Endothelial cell of umbilical vein (primary cell): ENCODE measurements at places on chromosomes 2 and 18.

DNA sequence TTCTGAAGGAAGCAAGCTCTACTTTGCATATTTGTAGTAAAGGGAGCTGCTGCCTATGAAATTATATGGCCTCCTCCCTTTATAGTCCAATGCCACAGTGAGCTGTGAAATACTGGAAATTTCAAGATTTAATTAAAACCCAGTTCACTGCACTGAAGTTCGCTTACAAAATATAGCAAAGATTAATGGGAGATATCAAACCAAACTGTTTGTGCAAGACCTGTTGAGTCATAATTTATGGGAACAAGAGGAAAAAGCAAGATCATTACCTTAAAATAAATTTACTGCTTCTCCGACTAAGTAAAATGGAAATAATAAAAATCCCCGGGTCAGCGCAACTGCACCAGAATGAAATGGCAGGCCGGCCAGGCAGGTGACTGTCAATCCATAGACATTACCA, 215.5 kb upstream of the RAB6C start:
- DNase-seq, result no peak

GRCh38 chr18:78787751-78788150, 191.9 kb upstream of the SALL3 start:
- DNase-seq, result no peak

DNA sequence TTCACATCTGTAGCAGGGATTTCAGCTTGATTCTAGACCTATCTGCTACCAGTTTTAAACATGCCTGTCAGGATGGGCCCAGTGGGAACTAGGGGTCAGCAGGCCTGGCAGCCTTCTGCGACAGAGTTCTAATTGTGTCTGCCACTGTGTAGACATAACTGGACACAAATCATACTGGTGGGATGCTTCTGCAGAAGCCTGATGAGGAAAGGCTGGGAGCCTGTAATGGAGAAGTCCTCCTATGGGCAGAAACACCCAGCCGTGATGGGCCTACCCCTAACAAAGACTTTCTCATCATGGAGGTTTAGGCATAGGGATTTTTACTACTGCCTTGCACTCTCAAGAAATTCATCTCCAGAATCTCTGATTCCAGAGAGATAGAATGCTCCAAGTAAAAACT, 166.9 kb downstream of the PDE11A start:
- no peak for DNase-seq

DNA sequence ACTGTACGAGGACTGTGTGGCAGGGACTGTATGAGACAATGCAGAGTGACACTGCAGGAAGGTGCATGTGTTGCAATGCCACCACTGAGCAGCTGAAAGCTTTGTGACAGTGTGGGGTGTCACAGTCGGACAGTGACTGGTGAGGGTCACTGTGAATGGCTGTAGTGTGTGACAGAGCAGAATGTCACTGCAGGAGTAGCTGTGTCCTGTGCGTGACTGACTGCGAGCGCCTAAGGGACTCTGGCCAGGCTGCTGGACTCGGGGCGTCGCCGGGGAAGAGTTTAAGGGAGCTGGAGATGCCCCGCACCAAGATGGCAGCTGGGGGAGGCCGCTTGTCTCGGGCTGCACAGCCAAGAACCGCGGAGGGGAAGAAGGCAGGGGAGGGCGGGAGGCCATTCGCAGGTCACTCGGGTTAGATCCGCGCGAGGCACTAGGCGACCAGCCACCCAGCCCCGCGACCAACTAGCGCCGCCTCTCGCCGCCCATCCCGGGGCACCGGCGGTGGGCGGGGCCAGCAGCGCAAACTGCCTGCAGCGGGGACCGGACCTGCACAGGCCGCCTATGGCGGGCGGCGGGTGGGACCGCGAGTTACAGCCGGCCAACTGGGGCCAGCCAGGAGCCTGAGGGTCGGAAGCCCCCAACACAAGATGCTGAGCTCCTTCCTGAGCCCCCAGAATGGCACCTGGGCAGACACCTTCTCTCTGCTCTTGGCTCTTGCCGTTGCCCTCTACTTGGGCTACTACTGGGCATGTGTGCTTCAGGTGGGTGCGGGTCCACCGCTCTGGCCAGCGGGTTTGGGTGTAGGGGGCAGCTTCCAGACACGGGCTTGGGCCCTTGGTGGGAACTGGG, at the start of gene ABHD1:
TSS of gene ABHD1 (plus strand) at position 514 of the 849 bp plus-strand sequence. CDS start at position 648, 134 bp downstream.
- peak; percentile 48 for DNase-seq

DNA sequence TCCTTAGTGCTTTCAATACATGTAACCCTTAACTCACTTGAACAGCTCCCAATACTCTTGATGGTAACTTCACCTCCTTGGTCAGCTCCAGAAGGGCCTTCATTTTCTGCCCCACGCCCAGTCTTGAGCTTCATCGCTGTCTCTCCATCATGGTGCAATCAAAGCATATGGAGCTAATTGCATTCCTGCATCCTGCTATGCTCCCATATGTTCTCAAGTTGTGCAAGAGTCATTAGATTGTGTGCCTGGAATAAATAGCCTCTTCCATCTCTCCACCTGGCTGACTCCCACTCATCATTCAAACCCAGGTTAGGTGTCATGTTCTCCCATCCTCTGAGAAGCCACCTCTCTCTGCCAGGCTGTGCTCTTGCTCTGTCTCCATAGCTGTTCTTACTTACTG, 364.5 kb upstream of the RGPD4 start:
- no peak for DNase-seq

GRCh38 chr2:122800781-122801180, 1045.3 kb downstream of the TSN start:
- no peak for DNase-seq

DNA sequence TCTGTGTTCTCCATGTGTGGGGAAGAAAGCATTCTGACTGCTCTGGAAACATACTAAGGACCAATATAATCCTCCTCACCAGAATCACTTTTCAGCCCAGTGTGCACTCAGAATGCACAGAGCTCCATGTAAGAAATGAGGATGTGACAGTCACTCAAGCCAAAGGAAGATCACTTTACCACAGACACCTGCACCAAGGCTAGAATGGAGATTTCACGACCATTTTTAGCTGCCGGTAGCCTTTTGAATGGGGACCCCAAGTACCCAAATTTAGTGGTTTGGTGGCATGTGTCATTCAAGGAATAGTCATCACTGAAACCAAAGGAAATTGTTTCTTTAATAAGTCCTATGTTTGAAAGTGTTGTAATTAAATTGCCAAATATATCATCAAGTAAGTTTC, 613.2 kb upstream of the ACVR2A start:
- DNase-seq, result no peak

DNA sequence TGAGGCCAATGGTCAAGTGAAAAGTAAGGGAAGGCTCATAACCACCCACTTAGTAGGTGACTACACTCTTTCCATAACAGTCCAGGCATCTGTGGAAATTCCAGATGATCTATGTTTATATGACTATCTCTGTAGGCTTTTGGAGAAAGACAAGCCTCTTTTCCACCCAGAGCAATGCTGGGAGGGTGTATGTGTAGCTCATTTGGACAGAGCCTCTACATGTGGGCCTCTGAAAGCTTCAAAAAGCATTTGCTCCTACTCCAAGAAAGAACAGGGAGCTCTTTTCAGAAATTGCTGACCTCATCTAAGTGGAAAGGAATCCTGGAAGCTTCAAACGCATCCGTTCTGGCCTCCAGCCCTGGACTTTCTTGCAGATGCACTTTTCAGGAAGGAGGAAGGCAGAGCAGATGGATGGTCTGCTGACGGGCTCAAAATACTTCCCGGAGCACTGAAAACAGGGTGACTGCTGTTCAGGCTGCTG, 308.7 kb downstream of the LRATD1 start:
- no peak for DNase-seq

- DNase-seq, result peak; percentile 17
Measured at GRCh38 chr18:63850020-63850419, 37.5 kb upstream of the SERPINB2 start.

DNA sequence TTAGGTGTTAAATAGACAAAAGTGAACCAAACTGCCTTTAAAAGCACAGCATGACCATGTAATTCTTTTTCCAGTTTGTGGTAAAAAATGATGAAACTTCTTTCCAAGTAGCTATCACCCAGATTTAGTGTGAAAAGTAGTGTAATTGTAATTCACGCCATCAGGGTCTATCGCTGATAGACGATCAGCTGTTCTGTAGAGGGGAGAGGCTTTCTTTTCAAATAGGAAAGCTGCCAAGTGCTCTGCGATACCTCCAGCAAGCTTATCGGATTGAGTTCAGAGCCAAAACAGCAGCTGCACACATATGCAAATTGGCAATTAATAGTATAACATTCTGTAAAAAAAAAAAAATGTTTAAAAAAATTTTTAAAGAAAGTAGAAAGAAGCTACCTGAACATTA, 61.9 kb upstream of the PSMD14 start:
- DNase-seq, result no peak

DNA sequence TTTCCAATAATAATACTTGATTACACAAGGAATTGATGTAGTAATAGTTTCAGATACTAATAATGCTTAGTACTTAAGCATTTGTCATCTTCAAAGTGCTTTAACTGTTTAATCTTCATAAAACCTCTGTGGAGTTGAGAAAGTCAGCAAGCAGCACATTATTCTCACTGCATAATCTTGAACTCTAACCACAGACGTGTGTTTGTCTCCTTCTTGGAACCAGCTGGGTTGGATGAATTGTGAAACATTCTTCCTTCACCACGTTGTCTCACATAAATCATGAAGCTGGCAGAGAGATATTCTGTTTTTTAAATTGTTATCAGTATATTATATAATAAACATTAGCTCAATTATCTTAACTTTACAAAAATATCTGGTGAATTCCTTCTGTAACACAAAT, 55.1 kb upstream of the LDAH start:
- DNase-seq, result no peak
